Kidney epithelial cell (primary cell): ENCODE measurements at places on chromosomes 2 and 18.

DNA sequence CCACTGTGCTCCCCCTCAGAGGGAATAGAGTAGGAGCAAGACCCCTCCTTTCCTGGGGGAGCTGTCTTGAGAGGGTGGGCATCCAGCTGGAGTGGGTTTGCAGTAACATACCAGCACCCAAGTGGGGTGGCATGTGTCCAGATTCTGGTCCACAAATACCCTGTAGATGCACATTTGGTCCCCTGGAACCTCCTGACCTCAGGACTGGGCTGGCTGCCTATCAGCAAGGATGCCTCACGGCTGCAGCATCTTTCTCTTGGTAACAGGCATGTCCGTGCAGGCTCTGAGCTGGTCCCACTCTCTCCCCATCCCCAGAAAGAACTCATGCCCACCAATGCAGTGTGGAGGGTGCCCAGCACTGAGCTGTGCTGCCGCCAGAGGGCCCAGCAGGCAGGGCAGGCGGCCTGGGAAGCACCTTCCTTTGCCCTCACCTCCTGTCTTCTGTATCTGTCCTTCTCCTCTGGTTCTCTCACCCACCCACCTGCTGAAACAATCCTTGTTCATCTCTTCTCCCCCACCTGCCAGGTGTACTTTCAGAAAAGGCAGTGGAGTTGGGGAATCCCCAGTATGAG is 47.4 kb downstream of the ITGB1BP1 start:
- no peak for DNase-seq

DNA sequence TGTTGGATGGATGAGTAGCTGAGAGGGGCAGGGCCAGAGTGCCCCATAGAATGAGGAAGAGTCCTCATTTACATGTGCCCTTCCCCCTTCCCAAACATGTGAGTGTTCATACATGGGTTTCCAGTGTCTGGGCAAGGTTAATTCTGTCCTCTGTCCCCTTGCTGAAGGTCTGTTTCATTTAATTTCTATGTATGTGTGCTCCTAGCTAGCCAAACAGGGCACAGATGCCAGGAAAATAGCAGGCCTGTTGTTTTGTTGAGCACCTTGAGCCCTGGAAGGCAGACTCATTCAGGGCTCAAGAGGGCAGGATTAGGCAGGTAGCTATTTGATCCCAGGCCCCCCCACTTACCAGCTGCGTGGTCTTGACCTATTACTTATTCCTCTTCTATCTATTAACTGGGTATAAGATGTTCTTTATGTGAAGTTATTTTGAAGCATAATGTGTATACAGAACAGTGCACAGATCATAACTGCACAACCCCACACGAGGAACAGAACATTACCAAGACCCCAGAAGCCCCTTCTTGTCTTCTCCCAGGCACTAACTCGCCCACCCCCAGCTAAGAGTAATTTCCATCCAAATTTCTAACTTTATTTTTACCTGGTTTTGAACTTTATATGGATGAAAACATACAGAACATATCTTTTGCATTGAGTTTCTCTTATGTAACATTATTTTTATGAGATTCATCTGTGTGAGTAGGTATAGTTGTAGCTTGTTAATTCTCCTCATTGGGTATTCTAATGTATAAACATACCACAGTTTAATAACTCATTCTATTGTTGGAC is 164.3 kb downstream of the RPIA start:
- no peak for DNase-seq

DNA sequence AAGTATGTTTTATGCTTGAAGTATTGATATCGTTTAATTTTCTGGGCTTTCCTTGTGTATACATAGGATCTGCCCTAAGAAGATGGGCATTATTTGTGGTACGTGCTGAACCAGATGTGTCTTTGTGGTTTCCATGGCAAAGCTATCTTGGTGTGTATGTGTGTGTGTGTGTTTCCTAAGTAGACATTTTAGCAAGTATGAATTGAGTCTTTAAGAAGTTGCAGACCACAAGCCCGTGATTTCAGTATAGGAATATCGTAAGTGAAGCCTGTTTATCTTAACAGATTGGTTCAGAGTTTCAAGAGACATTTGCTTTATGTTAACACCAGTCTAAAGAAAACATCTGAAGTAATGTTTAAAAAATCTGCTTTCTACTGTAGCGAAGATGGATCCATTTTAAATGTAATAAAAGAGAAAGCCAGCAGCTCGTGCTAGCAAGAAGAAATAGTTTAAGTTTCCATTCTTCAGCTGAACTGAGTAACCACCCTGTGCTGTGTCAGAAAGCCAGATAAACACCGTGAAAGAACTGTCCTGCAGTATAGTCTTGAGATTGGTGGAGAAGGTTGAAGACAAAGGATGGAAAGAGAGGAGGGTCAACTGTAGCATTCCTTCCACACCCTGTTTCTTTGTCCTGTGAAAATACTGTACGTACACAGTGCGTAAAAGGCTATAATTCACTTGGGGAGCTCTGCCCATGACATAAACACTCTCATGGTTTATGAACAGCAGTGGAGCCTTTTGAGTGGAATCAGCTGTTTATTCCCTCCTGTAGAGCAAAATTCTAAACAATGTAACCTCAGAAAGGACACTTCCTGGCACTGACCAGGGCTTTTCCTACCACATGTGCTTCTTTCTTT is 91.9 kb upstream of the FOSL2 start:
- DNase-seq: no peak

DNA sequence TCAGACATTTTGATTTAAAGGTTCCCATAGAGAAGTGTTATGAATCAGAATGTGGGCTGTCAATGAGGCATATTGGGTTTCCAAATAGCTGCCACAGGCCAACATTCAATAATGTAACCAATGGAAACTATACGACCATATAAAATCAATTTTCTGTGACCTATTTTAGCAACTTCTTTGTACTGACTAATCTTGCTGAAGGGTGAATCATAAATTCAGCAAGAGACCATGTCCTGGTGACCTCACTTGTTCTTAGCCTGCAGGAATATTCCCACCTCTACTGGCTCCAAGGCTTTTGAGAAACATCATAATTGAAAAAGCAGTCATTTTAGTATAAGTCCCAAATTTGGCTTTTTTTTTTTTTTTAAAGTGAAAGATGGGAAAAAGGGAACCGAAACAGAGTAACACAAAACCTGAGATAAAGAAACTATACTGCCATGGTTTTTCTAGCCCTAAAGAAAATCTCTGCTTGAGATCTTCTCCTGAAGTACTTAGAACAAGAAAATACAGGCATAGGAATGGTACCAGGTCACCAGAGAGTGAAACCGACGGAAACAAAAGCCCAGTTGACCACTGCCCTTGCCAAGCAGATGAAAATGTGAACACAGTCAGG is 32.1 kb downstream of the PLEKHM3 start:
- no peak for DNase-seq

- no peak for DNase-seq
Observed at GRCh38 chr18:3449512-3450011, 410 bp upstream of the TGIF1 start.

- no peak for DNase-seq
Observed at GRCh38 chr2:3706892-3707291, 3.5 kb downstream of the DCDC2C start.

GRCh38 chr18:72613534-72613930 is 69.4 kb upstream of the CBLN2 start:
- no peak for DNase-seq

DNA sequence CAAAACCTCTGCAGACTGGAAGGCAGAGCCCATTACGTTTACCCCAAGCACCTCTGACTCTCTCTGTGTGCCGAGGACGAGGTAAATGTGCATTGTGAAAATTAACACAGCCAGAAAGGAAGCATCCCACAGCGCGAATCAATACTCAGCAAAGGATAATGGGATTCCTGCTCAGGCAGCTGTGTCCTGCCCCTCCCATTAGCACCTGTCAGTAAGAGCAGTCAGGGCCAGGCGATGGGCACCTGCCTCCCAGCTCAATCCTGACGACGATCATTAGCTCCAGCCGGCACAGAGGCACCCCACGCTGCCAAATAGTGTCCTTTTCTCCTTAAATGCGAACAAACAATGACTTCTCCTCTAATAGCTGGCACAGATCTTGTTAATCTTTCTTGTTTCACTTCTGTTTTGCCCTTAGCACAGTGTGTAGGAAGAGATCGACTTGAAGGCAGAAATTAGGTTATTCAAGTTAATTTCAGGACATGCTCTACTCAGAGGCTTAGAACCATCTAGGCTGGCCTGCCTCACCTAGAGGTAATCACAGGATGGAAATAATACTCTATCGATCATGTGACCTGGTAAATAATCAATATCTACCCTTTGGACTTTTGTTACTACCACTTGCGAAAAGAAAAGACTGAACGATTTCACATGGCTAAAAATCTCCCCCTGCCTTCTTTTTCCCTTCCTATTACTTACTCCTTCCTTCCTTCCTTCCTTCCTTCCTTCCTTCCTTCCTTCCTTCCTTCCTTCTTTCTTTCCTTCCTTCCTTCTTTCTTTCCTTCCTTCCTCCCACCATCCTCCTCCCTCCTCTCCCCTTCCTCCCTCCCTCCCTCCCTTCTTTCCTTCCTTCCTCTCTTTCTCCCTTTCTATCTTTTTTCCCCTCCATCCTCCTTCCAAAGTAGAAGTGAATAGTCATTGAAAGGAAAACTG is 487.9 kb upstream of the ID2 start:
- no peak for DNase-seq

DNA sequence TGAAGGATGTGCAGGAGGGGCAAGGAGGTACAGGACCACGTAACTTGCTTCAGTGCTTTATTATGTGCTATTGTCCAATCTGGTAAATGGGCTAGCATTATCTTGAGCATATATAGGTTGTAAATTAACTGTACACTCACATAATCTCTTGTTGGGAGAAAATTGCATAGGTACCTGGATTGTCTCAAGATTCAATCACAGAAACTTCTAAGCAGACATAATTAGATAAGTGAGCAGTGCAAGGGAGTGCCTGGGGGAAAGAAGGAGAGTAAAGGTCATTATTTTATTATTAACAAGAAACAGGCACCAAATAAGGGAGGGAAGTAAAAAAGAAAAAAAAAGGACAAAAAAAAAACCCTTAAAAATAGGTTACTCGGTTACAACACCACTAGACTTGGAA is 186.2 kb downstream of the MBD5 start:
- DNase-seq: no peak

DNA sequence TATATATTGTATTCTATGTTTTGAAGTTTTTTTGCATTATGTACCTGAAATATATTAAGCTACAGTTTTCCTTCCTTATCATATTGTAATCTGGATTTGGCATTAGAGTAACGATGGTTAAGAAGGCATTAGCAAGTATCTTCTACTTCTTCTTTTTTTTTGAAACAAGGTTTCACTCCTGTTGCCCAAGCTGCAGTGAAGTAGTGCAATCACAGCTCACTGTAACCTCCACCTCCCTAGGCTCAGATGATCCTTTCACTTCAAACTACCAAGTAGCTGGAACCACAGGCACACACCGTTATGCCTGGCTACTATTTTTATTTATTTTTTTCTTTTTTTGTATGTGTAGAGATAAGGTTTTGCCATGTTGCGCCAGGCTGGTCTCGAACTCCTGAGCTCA is 201.1 kb downstream of the ZNF804A start:
- DNase-seq: no peak

- no peak for DNase-seq
Observed at GRCh38 chr2:20108655-20109396, 57.4 kb upstream of the LAPTM4A start.

- DNase-seq: no peak
Observed at GRCh38 chr2:239826786-239827522, 198.2 kb downstream of the NDUFA10 start.

GRCh38 chr2:127176371-127177311 is 43.5 kb downstream of the CYP27C1 start:
- DNase-seq: no peak

DNA sequence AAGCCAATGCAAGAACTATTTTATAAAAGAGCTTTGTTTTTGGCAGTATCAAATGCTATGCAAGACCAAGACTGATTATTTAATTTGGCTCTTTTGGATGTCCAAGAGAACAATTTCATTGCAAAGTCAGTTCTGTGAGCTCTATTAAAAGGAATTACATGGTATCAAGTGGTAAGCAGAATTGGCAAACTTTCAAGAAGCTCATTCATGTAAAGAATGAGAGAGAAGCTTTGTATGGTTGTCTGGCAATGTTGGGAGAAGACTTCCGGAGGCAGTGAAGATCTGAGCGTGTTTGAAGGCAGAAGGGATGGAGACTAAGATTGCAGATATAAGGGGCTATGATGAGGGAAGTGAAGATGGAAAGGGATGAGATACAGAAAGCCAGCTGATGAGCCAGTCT is 49.6 kb downstream of the CPS1 start:
- DNase-seq: no peak

DNA sequence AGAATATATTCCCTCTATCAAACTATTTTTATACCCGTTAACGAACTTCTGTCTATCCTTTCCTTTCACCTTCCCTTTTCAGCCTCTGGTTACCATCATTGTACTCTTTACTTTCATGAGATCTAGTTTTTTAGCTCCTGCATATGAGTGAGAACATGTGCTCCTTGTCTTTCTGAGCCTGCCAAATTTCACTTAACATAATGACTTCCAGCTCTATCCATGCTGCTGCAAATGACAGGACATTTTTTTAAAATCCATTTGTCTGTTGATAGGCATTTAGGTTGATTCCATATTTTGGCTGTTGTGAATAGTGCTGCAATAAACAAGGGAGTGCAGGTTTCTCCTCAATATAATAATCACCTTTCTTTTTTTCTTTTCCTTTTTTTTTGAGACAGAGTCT is 8.2 kb upstream of the CCDC195 start:
- DNase-seq: no peak

DNA sequence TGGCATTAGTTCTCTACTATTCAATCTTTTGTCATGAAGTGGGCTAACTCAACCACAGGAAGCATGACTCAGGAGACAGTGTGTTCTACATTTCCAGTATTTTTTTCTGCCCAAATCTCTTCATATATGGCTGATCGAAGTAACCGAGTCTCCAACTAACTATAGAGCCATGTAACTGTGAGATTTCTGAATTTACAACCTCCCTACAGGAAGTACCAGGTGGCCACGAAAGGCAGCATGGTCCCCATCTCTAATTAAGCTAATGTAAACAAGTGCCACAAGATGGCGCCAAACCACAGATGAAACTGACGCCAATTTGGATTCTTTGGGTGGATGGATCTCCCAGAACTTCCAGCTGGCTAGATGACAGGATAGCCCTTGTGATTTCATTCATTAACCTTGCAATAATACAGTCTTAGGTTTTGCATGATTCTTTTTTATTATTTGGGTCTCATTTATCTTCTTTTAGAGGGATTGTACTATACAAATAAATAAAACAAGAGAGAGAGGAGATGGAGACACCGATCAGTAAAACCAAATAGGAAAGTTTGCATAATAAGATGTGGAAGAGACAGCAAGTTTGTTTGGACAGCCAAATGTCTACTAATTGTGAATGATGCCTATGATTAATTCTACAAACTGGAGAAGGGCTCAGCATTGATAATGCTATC is 18.3 kb upstream of the ARHGAP15 start:
- DNase-seq: peak; percentile 9

DNA sequence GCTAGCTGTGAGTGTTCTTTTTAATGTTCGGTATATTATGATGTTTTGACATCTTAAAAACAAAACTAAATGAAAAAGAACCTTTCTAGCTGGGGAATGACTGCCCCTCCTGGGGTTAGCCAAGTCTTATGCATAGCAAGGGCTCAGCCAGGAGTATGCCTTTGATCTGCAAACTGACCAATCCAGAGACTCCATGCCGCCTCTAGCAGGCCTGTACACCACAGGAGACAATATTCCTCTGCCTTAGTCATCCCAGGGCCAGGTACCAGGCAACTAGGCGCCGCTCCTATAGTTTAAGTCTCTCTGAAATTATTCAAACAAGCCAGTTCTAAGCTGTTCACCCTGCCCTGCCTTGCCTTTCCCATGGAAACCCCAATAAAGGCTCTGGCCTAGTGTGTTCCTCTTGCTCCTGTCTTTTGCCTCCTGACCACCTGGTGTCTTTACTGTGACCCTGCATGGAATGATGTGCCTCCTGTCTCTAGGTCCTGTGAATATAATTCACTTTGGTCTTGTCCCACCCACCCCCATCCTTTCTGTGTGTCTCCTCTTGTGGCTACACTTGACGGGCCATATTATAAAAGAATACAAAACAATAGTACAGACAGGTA is 52.0 kb upstream of the CHN1 start:
- DNase-seq: no peak
